ENCODE measurements at places on chromosomes 6 and 20. TPM values are rescaled to one million over a fixed set of nuclear protein-coding genes. Genes with fewer than 3 reads are reported as not detected.

MLN gene
- not detected for total RNA-seq

DNA sequence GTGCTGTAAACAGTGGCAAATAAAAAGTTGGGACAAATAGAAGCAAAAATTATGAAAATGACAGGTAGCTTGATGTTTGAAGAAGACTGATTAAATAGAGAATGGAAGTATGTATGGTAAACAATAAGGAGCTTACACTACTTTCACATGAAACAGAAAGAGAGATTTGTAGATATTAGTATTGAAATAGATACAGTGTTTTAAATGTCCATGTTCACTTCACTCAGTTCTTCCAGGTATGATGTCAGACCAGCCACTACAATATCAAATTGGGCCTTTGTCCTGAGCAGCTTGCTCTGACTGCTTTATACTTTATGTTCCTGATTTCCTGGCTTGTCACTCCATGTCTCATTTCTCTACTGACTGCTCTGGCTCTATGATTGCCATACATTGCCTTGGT lies 107.5 kb downstream of the CENPW start:
- DNase-seq: no peak

GRCh38 chr20:45105317-45105716 lies 4.4 kb upstream of the KCNS1 start:
- DNase-seq: no peak

DNA sequence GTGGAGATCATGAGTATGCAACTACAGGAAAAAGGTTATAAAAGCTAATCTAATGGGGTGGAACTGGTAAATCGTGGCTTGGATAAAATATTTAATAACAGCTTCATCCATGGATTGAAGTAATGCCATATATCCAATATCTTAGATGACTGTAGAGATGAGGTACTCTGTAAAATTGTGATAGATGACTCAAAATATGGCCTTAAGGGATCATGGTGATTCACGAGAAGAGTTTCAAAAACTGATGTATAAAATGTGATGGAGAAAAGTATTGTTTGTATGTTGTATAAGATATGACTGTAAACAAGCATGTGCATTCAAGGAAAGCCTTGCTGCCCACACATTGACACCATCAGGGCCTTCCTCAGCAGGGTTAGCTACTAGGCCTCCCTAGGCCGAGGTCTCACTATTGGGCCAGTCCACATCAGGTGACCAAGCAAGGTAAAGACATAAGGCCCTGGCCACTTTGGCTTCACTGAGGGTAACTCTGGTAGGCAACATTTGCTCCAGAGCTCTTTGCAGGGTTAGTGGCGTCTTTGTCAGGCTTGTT lies 17.7 kb upstream of the CCN6 start:
- DNase-seq: no peak

PIGT gene
- total RNA-seq: 74.5 TPM

NOX3 gene
- total RNA-seq: not detected

CUL7 gene
- 15.9 TPM for total RNA-seq

OR12D1 gene
- not detected for total RNA-seq

DNA sequence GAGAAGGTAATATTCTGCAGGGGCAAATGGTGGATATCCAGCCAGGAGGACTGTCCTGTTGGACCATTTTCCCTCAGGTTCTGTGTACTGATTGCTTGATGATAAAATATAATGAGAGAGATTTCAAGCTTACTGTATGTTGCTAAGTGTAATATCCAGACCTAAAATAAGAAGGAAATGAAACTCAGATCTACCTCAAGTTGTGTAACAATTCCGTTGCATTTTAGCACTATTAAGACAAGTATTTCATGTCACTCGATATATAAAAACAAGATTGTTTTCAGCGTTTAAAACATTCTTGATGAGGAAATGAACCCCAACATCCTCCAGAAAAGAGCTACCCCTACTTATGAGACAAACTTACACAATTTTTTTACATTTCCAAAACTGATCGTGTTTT lies 57.2 kb downstream of the RGS17 start:
- DNase-seq: no peak

- no peak for DNase-seq
Observed at GRCh38 chr6:34393191-34393965, 909 bp upstream of the NUDT3 start.

ZNF184 gene
- 8.1 TPM for total RNA-seq

DNA sequence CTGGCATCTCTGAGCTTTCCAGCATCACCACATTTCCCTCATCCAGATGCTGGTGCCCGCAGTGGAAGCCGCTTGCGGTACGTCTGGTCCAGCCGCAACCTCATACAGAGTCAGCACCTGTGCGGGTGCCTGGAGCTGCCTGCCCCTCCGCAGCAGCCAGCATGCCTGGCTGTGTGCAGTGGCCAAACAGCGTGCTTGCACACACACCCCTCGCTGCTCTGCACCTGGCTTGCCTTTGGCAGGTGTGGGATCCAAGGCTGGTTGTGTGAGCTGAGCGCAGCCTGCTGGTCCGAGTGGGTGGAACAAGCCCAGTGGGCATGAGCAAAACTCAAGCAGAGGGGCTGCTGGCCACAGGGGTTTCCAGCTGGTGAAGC lies 3.1 kb upstream of the HINT3 start:
- no peak for DNase-seq

GRCh38 chr6:89952686-89953085 lies 58.4 kb downstream of the GJA10 start:
- DNase-seq: no peak

GRCh38 chr6:51541847-51542246 lies 545.6 kb downstream of the PKHD1 start:
- DNase-seq: no peak

DNA sequence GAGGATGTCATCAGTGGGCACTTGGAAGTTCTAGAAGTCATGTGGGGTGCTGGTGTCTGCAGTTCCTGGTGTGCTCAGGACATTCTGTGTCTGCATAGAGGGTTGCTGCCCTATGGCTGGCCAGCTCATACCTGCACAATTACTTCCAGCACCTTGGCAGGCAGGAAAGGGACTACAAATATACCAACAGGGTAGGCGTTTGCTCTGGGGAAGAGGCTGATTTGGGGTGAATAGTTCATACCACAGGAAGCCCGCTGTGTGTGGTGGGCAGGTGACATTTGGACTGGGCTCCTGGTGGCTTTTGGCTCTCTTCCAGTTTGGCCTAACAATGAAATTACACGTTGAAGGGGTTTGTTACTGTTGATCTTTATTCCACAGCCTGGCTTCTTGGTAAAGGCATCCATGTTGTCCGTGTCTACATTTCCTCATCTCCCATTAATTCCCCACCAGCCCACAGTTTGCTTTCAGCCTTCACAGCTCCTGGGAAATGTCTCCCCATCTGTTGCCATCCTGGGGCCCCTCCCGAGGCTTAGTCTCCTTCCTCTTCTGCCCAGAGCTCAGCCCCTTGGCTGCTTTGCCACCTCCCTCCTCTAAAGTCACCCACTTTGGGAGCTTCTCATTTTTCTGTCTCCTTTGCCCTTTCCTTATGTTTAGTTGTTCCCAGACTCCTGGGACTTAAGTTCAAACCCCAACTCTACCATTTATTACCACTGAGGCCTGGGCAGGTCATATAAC lies 88.1 kb downstream of the RSPH3 start:
- no peak for DNase-seq

EBF4 gene
- 1.6 TPM for total RNA-seq

DNA sequence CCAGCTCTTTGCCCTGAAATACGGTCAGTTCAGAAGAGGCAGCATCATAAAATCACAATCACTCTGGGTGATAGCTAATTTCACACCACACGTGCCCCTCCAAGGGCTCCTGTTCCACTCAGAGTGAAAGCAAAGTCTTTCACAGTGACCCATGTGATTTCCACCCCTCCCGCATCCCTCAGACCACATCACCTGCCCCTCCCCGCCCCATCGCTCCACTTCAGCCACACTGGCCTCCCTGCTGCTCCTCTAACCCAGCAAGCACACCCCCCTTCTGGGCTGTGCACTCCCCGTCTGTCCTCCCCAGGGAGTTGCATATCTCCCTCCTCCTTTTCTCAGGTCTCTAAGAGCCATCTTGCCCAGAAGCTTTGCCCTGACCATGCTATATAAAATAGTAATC lies 74.5 kb downstream of the PSMG4 start:
- DNase-seq: no peak

SMPDL3A gene
- total RNA-seq: 1.8 TPM

EFCAB8 gene
- 0.71 TPM for total RNA-seq

DNA sequence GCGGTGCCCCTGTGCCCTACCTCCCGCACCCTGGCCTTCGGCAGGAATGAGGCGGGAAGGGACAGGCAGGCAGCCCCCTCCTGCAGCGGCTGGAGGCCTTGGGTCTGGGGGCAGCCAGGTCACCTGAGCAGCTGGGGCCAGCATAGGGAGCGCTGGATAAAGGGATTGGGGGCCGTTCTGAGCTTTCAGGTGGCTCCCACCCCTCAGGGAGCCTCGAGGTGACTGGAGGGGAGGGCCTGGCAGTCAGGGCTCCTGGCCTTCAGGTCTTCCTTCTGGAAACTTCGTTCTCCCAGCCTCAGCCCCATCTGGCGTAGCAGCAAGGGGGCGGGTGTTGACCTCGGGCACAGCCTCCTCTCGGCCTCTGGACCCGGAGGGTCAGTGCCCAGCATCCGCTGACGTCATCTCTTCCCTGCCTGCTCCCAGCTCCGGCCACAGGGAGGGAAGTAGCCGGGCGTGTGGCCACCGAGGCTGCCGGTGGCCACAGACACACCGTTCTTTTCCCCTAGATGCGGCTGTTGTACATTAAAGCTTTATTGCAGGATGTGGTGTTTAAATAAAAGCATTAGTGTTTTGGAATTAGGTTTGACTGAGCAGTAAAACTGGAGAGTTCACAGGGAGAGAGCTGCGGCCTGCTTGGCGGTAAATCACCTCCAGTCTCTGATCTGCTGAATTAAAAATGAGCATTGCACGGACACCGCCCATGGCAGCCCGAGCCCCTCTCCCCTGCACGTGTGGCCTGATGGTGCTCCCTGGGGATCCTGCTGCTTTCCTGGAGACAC lies 80.0 kb upstream of the GATA5 start:
- DNase-seq: no peak

GRCh38 chr6:138957903-138958302 lies 30.1 kb downstream of the REPS1 start:
- DNase-seq: no peak

- DNase-seq: no peak
Observed at GRCh38 chr20:49590163-49591017, 22.5 kb upstream of the PTGIS start.

DNA sequence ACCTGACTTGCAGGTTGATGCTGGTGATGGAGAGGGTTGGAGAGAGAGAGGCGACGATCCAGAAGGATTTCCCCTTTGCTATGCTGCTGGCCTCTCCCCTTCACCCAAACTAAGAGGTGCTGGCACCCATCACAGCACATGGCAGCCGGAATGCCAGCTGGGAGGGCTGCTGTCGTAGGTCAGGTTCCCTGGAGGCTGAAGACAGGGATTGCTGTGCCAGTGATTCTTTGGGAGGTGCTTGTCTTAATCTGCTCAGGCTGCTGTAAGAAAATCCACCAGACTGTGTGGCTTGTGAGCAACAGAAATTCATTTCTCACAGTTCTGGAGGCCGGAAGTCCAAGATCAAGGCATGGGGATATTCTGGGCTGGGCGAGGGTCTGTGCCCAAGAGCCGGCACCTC lies 4.4 kb upstream of the ARFGAP1 start:
- DNase-seq: no peak

GRCh38 chr6:161272635-161273273 lies 1.1 kb downstream of the AGPAT4 start:
- DNase-seq: no peak

- DNase-seq: no peak
Observed at GRCh38 chr20:3447321-3447720, 23.5 kb upstream of the ATRN start.

- no peak for DNase-seq
Observed at GRCh38 chr20:22353586-22353985, 230.8 kb downstream of the FOXA2 start.

- DNase-seq: no peak
Observed at GRCh38 chr6:56517155-56517745, 125.4 kb downstream of the DST start.

THBD gene
- not detected for total RNA-seq

DNA sequence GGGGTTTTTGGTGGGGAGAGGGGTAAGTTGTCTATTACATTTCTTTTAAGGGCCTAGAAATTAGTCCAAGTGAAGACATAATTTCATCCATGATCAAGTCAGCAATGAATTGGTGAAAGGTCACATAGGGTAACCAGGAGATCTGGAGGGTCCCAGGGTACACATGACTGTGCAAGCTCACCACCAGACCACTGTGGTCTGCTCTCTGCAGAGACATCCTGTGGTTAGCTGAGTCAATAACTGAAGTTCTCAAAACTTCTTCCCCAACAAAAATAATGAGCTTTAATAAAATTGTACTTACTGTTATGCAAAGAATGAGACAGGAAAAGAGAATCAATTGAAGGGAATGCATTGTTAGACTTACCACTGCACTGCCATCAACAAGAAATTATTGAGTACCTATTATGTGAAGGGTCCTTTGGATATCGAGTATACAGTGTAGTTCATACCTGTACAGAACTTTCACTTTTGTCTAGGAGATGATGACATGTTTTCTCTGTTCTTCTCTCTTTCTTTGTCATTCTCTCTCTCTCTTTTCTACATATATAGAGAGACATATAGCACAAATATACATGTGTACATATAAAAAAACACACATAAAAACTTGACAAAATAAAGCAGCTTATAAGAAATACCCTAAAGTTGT lies 209.8 kb downstream of the GJA1 start:
- no peak for DNase-seq

METTL24 gene
- total RNA-seq: not detected

DNA sequence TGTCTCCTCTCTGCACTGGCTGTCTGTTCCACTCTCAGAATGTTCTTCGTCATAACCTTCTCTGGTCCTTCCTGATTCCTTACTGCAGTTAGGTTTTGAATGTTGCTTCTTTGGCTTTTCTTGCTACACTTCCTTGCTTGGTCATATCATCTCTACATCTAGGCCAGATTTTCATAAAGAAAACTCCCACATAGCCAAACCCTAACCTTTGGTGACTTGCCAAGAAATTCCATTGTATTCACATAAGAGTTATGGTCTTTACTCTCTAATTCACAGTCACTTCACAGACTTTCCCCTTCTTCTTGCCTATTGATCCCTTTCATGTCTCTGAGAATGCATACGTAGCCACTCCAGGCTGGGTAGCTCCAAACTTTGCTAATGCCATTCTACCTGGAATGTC lies 41.9 kb upstream of the SIM1 start:
- no peak for DNase-seq

- no peak for DNase-seq
Observed at GRCh38 chr20:56424931-56425330, 12.9 kb downstream of the CASS4 start.

TMEM244 gene
- total RNA-seq: not detected

MBOAT1 gene
- 3.7 TPM for total RNA-seq

GRCh38 chr6:70735513-70735912 lies 67.8 kb downstream of the SMAP1 start:
- no peak for DNase-seq

SLC22A23 gene
- 0.24 TPM for total RNA-seq

EGFL8 gene
- total RNA-seq: 3.4 TPM

Data from activated B cell treated with CpG ODN at 0.5 μM for 24 hours (primary cell).